ENCODE measurements at places on chromosomes 12 and 14. TPM values are rescaled to one million over a fixed set of nuclear protein-coding genes. Genes with fewer than 3 reads are reported as not detected.

GRCh38 chr12:112447106-112447505 is 28.4 kb downstream of the PTPN11 start:
- no peak overlapping the region for H3K27ac ChIP-seq
- H3K36me3 ChIP-seq = peaks cover 15% of the 10 kb centered on the region
- H3K27me3 ChIP-seq = no peaks in the 10 kb centered on the region
- H3K4me3 ChIP-seq = no peak overlapping the region
- no peak for DNase-seq
- H3K4me1 ChIP-seq = peaks cover 6% of the 10 kb centered on the region

DNA sequence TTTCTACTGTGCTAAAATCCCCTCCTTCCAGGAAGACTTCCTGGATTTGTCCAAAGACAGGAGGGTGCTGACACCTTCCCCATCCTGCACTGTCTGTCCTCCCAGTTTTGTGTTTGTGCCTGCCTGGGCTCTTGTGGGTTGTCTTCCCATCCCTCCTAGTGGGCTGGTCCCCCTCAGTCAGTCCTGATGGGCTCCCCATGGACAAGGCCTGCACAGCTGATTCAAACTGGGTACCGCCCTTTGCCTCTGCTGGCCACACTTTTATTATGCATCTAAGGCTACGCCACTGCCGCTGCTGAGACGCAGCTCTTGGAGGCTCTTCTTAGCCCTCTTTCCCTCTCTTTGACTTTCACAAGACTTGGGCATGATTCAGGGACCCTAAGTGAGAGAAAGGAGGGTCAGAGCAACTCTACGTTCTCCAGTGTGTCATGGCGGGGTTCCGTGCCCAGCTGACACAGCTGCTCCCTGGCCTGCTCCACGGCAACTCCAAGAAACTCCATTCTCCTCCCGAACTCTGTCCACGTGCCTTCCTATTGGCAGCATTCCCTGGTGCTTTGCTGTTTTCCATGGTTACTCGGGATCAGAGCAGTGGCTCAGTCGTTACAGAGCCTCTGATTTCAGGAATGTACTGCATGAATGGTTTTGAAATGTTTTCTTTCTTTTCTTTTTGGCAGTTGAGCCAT is 3.8 kb upstream of the KRT85 start:
- no peaks in the 10 kb centered on the region for H3K36me3 ChIP-seq
- peaks cover 10% of the 10 kb centered on the region for H3K27me3 ChIP-seq
- H3K4me3 ChIP-seq = no peak overlapping the region
- H3K27ac ChIP-seq = no peak overlapping the region
- no peak for DNase-seq

DNA sequence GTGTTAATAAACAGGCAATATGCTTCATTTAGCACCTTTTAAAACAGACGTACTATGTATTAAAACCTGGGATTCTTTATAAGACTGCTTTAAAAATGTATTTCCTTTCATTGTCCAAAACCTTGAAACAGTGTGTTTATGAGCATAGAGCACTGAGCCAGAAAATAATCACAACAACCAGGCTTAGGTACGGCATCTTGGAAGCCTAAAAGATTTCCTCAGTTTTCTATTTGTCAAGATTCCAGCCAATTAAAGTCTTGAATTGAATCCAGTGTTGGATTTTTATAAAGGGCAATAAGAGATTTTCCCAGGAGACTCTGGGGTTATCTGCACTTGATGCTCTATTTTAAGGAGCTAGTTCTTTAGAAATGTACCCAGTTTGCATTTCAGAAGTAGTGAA is 80.3 kb downstream of the GRIP1 start:
- no peaks in the 10 kb centered on the region for H3K36me3 ChIP-seq
- no peaks in the 10 kb centered on the region for H3K4me1 ChIP-seq
- H3K27ac ChIP-seq = no peak overlapping the region
- no peak for DNase-seq
- no peaks in the 10 kb centered on the region for H3K27me3 ChIP-seq
- H3K4me3 ChIP-seq = no peak overlapping the region

- H3K27me3 ChIP-seq = no peaks in the 10 kb centered on the region
- peaks cover 32% of the 10 kb centered on the region for H3K4me1 ChIP-seq
- H3K36me3 ChIP-seq = no peaks in the 10 kb centered on the region
- no peak for DNase-seq
- no peak overlapping the region for H3K27ac ChIP-seq
Observed at GRCh38 chr14:89255852-89256251, 161.2 kb downstream of the FOXN3 start.

DNA sequence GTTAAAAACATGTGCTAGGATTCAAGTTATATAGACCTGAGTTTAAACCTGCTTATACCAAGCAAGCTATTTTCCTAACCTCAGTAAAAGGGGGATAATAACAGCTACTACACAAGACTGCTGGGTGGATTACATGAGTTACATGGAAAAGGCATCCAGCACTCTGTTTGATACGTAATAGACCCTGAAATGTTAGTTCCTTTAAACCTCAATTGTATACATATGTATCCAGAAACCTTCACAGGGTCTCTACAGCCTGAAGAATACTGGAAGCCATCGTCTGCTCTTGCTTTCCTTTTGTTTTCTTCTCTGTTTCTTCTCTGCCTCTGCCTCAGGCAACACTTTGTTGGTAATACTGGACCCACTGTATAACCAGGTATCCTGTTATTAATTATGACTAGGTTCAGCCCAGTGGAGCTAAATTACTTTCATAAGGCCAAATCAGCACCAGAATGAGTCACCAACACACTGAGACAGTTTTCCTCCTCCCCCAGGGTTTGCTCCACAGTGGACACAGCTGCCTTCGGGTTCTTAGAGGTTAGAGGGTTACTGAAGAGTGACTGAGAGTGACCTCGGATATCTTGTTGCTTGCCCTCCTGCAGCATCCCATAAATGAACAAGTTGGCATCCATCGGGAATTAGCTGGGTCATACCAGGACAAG is 127.1 kb downstream of the CAPZA3 start:
- no peak for DNase-seq
- H3K4me3 ChIP-seq = no peak overlapping the region
- H3K36me3 ChIP-seq = no peaks in the 10 kb centered on the region
- H3K27me3 ChIP-seq = no peaks in the 10 kb centered on the region

GRCh38 chr14:33714527-33715226 is 236.2 kb downstream of the EGLN3 start:
- H3K36me3 ChIP-seq = no peaks in the 10 kb centered on the region
- no peak overlapping the region for H3K27ac ChIP-seq
- no peaks in the 10 kb centered on the region for H3K4me1 ChIP-seq
- no peaks in the 10 kb centered on the region for H3K27me3 ChIP-seq
- no peak overlapping the region for H3K4me3 ChIP-seq
- no peak for DNase-seq

Gene ZBTB39
- 9.5 TPM for total RNA-seq

Gene DBX2
- total RNA-seq = not detected

Gene TMEM119
- total RNA-seq = 3.4 TPM

Measured in natural killer cell (primary cell).